SJSA1 (cell line): ENCODE measurements at places on chromosomes 5 and 9.

DNA sequence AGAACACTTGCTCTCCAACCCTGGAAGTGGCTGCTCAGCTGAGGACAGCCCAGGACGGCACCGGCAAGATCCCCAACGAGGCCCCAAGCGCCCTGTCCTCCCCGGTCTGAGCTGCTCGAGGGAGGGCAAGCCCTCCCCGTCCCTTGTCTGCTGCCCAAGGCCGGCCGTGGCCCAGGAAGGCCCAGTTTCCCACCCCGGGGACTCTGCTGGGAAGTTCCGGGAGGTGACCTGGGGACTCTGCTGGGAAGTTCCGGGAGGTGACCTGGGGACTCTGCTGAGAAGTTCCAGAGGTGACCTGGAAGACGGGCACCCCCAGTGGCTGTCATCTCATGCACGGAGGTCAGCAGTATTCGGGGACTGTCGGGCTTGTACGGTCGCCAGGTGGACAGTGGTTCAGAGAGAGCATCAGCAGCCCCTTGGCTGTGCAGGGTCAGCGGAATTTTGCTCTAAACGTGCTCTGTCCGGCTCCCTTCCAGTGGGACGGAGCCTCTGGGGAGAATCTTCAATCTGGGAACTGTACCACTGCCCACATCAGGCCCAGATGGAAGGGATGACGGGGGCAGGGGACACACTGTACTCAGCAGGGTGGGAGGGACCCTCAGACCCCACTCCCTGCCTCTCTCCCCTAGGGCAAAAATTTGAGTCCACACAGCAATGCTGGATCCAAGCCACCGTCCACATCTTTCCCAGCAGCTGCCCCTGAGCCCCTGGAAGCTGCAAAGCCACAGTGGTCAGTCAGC, 7.2 kb downstream of the NACC2 start:
- no peak for DNase-seq

DNA sequence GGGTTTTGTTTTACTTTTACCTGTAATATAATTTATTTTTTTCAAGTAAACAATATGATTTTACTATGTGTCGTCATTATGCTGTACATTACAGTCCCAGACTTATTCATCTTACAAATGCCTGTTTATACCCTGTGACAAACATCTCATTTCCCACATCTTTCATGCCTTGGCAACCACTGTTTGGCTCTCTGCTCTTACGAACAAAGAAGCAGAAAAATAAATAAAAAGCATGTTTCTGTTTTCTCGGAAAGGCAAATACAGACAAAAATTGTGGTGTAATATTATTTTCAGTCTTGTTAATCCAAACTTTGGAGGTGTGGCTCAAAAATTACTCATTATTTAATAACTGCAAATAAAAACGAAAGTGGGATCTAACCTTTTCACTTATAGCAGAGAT, 393.0 kb downstream of the CDH12 start:
- no peak for DNase-seq

DNA sequence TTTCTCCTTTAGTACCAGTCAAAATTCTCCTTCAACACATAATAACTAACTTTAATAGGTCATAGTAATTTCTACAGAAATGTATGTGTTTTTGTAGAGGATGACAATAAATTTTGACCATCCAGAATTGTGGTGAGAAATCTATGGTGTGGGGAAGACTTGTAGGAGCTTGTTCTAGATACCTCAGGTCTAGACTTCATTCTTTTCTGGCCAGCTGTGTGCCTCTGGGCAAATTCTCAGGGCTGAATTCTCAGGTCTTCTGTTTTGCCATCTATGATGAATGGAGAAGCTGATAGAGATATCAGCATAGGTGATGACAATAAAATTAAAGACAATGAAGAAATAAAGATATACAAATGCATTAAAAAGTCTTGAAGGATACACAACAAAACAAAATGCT, 298.6 kb upstream of the MEF2C start:
- DNase-seq: no peak

DNA sequence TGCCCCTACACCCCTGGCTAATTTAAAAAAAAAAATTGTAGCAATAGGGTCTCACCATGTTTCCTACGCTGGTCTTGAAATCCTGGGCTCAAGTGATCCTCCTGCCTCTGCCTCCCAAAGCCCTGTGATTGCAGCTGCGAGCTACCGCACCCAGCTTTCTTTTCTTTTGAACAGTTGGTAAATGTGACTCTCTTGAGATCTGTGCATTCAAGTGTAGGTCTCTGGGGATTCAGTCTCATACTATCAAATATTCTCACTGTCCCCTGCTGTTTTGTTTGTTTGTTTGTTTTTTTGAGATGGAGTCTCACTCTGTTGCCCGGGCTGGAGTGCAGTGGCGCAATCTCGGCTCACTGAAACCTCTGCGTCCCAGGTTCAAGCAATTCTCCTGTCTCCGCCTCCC, 42.3 kb upstream of the CXXC5 start:
- DNase-seq: no peak

DNA sequence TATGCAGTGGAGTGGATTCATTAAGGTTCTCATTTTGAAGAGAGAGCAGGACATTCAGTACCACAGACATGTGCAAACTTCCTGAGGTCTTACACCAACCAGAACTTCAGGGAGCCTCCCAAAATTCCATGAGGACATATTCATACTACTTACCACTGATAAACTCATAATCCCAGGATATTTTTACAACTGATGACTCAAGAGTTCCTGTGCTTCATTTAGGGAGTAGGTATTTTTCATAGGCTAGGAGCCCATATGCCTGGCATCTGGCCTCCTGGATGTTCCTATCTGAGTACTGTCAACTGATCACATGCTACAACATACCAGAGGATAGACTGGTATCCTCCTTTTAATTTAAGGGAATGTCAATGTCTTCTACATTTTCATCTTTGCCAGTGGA, 578.0 kb downstream of the EFNA5 start:
- DNase-seq: no peak

GRCh38 chr9:130692321-130692720, 1.3 kb upstream of the EXOSC2 start:
- DNase-seq: no peak

DNA sequence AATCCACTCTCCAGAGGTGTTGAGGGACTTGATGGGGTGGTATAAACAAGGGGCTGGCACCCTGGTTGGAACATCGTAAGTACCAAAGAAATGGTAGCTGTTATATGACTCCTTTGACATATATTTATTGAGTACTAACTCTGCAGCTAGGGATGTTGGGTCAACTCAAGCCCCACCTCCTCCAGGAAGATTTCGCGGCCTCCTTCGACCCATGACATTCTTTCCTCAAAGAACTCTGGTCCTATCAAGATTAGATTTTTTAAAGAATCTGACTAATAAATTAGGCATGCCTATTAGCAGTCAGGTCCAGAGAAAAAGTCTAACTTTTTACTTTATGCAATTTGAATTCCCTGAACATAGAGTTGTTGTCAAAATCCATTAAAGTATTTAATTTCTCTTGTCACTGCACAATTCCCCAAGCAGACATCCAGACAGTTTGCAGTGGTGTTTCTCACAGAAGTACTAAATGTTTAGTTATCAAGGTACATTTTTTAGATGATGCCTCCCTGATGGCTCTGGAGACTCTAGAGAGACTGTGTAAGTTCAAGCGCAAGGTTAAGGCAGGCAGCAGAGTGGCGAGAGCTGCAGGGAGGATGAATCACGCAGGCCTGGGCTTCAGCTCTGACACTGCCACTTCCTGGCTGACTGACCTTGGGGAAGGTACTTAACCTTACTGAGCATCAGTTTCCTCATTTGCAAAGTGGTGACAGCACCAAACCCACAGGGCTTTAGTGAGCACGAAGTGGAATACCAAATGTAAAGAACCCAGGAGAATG, 209.6 kb downstream of the TTLL11 start:
- DNase-seq: no peak

DNA sequence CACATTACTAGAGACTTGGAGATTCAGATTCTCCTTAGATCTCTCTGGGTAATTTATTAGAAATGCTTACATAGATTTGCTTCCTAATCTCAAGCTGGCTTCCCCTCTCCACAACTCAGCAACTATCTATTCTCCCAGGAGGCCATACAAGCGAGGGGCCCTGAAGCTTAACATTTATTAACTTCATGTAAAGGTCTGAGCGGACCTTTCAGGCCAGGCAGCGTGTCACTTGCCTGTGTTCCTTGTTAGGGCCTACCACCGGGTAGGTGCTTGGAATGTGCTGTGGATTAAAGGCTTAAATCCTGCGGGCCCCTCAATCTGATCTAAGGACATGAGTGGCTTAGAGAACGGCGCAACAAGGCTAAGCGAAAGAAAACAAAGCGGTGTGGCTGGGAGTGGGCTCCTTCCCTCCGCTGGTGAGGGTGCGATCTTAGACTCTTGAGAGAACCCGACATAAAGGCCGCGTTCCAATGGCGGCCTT, 712 bp upstream of the HSPA4 start:
- DNase-seq: no peak
